ENCODE measurements at places on chromosomes 11 and 22.

DNA sequence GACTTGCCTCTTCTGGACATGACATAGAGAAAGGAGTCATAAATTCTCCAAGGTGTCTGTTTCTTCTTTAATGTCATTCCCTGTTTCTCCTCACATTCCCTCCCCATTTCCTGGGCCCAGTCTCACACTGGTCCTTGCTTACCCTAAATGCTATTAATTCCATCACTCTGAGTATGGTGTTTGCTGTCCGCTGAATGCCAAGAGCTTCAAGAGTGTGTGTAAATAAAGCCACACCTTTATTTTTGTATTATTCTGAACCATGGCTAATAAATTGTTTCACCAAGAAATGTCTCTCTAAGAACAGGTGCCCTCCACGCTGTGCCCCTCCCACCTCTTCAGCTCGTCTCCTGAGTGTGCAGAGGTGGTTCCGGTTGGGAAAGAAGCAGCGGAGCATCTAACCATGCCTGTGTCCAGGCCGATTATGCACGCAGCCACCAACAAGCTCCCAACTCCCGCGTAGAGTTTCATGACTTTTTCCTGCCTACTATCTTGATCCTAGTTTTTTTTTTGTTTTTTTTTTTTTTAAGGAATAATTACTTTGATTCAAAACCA, 8.6 kb downstream of the TMEM121B start:
- no peak for DNase-seq

GRCh38 chr22:31652911-31653684, 8.9 kb downstream of the PISD start:
- no peak for DNase-seq

DNA sequence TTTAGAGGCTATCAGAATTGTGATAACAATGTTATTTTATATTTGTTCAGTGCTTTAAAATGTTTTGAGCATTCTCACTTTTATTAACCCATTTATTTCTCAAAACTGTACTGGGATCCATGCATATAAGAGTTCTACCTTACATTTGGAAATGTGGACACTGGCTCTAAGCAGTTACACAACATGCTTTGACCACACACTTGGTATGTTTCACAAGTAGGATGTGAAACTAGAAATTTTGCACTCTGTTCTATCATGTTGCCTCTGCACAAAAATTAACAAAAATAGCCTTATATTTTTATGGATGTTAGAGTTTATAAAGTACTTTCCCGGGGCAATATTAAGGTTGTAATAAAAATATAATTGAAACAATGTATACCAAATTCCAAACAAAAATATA, 126.9 kb upstream of the CHORDC1 start:
- no peak for DNase-seq

- no peak for DNase-seq
Observed at GRCh38 chr11:72293910-72294615, 50.1 kb upstream of the PHOX2A start.

DNA sequence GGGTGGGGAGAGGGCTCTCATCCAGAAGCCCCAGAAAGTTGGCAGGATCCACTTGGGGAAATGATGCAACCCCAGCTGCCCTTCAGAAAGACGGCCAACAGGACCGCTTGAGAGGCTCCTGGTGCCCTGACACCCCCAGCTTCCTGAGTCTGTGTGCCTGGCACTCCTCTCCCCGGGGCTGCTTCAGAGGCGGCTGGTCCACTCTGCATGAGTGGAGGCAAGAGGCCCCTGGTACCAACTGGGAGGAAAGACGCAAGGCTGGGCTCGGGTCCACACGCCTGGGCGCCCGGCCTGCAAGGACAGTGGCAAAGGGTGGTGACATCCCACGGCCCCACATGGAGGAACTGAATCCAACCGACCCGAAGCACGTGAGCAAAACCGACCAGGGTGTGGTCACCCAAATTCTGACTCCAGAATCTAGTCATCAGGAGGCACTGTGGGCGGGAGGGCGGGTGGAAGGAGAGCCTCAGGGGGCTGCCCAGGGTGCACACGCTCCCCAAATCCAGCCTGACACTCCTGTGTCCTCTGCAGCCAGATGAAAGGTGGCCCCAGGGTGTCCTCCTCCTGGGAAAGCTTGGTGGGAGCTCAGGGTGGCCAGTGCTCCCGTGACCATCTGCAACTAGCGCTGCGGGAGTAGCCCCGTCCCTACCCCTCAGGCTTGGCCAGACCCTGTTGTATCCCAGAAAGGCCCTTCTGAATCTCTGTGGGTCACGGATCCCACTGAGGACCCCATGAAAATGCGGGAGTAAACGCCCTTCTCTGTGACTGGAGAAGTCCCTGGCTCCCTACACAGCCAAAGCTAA, 3.7 kb downstream of the RNH1 start:
- DNase-seq = no peak

- DNase-seq = no peak
Observed at GRCh38 chr11:44949160-44950030, 1.3 kb downstream of the TP53I11 start.

GRCh38 chr11:111330234-111330893, 32.0 kb downstream of the POU2AF3 start:
- DNase-seq = no peak

DNA sequence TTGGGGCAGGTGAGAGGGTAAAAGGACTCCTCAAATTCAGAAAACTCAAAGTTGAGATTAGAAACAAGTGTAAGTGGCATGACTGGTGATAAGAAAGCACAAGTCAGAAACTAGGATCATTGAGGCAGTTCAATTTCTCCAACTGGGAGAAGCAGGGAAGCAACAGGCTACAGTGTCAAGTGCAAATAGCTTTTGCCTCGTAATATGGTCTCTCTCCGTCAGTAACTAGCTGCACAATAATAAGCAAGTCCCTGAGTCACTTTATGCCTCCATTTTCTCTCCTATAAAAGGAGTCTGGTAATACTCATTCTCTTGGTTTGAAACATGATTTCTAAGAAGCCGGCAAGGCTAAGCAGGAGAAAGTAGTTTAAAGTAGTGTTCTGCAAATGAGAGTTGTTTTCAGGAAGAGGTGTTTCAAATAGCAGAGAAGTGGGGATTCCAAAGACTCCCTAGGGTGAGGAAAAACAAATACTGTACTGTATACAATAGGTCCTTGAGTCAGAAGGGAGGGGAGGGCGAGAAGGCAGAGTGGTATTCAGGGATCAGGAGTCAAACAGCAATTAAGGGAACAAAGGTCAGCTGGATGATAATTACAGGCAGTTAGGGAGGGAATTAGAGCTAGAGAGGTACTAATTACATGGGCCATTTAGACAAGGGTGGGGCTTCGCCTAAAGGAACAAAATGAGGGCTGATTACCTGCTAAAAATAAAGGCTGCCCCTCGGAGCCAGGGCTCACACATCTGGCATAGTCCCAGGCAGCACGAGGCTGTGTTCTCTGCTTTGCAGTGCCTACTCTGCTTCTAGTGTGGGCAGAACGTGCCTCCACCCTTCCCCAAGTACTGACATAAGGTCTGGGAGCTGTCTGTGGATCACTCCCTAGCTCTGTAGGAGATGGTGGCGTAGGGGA, 96.0 kb upstream of the BDNF start:
- DNase-seq = peak; percentile 99

DNA sequence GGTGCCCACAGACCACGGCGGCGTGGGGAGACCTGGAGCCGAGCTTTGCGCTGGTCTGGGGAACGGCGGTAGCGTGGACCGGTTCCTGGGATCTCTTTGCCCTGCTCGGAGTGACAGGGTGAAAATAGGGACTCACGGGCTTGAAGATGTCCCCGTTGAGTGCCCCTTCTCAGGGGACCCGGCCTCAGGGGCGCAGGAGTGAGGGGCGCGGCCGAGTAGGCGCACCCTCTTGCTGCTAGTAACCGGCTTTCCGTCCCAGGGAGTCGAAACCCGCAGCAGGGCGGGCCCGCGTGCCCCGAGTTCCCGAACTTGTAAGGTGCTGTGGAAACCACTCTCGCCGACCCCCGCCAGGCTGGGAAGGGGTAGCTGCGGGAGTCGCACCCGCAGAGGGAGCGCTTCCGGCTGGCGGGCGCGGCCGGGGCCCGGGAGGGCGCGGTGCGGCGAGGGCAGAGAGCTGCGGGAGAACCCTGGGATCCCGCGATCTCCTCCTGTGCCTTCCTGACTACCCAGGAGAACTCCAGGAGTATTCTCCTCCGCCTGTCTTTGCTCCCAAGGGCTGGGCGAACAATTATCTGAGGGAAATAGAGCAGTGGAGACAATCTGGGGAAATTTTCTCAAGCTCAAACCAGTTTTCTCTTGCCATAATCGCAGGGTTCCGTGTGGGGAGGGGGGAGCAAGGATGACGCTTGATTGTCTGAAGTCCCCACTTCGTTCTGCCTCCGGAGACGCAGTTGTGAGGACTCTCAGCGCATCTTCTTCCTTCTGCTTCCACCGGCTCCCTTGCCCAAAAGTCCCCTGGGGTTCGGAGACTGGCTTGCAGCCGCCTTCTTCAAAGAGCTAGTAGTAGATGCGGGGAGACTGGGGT, 666 bp downstream of the NELL1 start:
- no peak for DNase-seq

DNA sequence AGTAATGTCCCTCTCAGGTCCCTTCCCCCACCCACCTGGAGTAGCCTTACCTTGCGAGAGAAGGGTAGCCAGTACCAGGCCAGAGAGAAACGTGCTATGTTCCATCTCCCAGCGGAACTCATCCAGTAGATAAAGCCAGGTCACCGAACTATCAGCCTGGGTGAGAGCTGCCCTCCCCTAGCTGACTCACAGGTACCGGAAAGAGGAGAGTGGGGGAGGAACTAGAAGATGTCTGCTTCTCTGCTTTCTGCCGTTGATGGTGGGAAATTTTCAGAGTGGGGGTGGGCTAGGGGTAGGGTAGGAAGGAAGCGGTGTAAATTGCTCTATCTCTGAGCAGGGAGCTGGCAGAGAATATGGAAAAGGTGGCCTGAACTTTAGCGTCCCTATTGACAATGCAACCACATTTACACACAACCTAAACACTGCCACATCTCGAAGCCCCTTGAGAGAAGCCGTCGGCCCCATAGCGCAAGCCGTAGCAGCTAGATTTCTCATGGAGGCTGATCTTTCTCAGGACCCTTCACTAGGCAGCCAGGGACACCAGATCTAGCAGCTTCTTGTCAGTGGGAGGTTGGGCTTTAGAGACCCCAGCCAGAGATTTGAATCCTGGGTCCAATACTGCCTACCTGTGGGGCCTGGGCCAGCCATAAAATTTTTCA, at the start of gene CD3D:
CD3D (minus strand) TSS at position 203 of the 659 bp plus-strand sequence; CDS start at position 105, 98 bp downstream.
- no peak for DNase-seq

DNA sequence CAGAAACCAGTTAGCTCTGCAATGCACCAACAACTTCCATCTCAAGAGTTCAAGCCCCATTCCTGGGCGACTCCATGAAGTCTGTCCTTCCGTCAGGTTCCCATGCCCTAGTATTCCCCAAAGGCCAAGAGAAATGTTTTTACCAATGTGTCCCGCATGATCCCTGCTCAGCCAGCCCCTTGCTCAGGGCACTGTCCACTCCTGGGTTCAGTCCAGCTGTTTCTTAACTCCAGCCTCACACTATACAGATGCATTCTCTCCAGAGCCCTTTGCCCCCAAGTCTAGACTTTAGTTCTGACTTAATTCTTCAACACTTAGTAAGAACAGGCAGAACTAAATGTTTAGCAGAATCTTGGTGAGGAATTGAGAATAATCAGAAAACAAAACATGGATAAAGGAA, 497.5 kb downstream of the SOX6 start:
- no peak for DNase-seq

GRCh38 chr11:96257972-96258934, 84.7 kb downstream of the MAML2 start:
- no peak for DNase-seq

DNA sequence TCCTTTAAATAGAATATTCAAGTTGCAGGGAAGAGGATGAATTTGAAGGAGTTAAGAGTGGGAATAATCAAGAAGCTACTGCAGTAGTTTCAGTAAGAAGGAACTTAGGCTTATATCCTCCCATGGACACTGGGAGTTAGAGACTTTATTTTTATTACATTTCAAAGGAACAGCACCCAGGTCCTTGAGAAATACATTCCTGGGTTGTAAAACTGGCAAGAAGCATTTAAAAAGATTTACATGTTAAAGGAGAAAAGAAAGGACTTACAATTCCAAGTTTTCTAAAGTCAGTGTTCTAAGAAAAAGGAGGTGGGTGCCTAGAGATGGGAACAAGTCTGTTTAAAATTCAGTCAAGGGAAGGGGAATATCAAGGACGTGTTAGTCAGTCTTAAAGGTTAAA, 306.9 kb downstream of the JRKL start:
- DNase-seq = no peak

DNA sequence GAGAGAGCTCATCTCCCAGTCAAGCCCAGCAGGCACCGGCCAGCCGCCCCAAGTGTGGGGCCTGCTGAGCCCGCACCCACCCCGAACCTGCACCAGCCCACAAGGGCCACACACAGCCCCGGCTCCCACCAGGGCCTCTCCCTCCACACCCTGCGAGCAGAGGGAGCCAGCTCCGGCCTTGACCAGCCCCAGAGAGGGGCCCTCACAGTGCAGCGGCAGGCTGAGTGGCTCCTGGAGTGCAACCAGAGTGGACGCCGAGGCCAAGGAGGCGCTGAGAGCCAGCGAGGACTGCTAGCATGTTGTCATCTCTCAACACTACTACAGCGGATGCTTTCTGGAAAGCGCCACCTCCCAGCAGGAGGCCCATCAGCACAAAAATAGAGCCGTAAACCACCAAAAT, 10.9 kb downstream of the DEFB108B start:
- no peak for DNase-seq

- DNase-seq = no peak
Observed at GRCh38 chr11:133905677-133906156, 51.1 kb downstream of the IGSF9B start.

- DNase-seq = no peak
Observed at GRCh38 chr11:112211536-112211935, 14.7 kb upstream of the PTS start.

GRCh38 chr11:3816673-3817072, 8.3 kb downstream of the PGAP2 start:
- no peak for DNase-seq

GRCh38 chr22:22167791-22168189, 76.8 kb upstream of the VPREB1 start:
- no peak for DNase-seq

DNA sequence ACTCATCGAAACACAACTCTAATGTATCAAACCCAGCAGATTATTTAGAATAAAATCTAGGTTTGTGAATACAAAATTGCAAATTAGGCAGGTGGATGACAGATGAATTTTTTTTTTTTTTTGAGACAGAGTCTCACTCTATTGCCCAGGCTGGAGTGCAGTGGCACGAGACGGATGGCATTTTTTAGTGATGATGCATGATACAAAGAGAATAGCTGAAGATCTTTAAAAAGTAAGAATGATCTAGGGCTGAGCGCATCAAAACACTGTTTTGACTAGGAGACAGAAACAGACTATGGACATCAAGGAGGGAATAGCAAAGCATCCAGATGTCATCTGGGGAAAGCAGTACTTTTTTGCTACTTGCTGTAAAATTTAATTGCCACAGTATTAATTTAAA, 63.8 kb downstream of the IMMP1L start:
- no peak for DNase-seq

DNA sequence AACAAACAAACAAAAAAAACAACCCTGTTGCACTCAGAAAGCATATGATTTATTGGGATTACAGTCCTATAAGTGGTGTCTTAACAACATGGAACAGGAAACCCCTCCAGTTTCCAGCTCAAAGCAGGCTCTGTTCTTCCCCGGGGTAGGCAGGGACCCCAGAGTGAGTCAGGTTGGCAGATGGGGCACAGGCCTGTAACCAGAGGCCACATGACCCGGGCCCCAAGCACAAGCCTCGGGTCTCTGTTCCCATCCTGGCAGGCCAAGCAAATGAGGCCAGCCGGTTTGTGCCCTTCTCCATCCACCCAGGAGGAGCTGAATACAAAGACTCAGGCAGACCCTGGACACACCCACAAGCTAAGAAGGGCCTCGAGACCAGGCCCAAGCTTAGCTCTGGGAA, 75.8 kb downstream of the NAT10 start:
- no peak for DNase-seq
